Fibroblast of skin of abdomen (primary cell): ENCODE measurements at places on chromosomes 16 and 17.

DNA sequence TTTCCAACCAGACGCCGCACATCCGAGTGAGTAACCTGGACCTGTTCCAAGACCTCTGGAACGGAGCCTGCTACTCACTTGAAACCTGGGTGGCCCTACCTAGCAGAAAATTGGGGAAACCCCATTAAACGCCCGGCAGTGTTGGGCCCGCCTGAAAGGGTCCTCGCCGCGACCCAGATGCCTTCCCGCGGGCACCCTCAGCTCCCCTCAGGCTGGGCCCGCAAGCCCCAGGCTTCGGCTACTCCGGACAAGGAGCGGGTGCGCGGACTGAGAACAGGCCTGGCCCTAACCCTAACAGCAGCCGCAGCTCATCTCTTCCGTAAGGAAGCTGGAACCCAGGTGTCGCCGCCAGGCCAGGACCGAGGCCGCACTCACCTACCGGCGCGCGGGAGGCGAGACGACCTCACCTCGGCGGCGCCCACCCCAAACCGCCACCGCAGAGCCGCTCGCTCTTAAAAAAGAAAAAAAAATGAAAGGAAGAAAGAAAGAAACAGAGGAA, 344 bp downstream of the PSME3IP1 start:
- peak; percentile 65 for DNase-seq

- peak; percentile 85 for DNase-seq
Measured at GRCh38 chr17:7922845-7923628, 6.6 kb downstream of the KCNAB3 start.

DNA sequence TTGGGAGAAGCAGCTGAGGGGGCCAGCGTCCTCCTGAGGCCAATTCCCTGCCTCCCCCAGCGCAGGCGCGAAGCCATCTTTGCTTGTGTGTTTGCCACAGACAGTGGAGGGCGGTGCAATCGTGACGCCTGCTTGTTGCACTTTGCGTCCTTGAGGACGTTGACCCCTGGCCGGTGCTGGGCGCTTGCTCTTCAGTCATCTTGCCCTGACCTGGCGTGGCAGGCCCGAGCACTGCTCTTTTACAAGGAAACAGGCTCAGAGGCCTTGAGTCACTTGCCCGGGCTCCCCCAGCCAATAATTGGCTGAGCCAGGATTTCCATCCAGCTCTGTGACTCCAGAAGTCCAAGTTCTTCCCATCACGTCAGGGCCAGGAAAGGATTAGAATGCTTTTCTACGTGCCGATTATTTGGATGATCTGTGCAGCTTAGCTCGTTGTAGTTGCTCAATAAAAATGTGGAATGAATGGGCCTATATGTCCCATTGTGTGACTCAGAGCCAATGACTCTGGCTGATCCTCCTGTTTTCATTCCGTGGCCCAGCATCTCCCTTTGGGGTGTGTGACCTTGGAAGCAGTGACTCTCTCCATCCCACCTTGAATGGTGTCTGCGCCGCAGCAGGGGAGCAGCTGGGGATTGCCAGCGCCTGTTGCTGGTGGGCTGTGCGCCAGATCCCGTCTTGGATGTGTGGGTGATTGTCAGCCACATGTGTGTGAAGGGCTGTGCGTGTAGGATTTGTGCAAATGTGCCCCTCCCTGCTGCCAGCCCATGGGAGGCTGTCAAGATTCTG, 214.1 kb downstream of the SEC14L1 start:
- DNase-seq, result peak; percentile 96

- DNase-seq, result no peak
Measured at GRCh38 chr17:40519089-40519775, 17.8 kb upstream of the TNS4 start.

- peak; percentile 20 for DNase-seq
Measured at GRCh38 chr16:995087-995486, 13.5 kb downstream of the SOX8 start.
